Activated CD4-positive, alpha-beta T cell treated with anti-CD3 and anti-CD28 coated beads for 48 hours (primary cell): ENCODE measurements at places on chromosomes 5 and 9.

GRCh38 chr9:90433398-90433941, 209.2 kb downstream of the DIRAS2 start:
- DNase-seq, result no peak

GRCh38 chr9:8651070-8651845, 851.7 kb upstream of the DMAC1 start:
- no peak for DNase-seq

DNA sequence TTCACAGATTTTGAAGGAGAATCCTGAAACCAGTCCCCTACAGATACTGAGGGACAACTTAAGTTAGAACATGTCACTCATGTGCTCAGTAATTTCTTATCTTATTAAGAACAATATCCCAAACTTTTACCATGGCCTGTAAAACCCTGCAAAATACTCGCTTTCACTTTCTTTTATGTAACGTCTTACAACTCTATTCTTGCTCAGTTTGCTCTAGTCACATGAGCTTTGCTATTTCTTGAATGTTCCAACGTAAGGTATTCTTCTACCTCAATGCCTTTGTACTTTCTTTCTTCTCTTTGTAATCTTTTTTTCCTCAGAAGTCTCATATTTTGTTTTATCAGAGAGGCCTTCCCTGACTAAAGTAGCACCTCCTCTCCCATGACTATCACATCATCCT, 14.1 kb downstream of the TMEM38B start:
- DNase-seq, result no peak

- DNase-seq, result no peak
Observed at GRCh38 chr9:107639426-107639825, 149.9 kb upstream of the KLF4 start.

DNA sequence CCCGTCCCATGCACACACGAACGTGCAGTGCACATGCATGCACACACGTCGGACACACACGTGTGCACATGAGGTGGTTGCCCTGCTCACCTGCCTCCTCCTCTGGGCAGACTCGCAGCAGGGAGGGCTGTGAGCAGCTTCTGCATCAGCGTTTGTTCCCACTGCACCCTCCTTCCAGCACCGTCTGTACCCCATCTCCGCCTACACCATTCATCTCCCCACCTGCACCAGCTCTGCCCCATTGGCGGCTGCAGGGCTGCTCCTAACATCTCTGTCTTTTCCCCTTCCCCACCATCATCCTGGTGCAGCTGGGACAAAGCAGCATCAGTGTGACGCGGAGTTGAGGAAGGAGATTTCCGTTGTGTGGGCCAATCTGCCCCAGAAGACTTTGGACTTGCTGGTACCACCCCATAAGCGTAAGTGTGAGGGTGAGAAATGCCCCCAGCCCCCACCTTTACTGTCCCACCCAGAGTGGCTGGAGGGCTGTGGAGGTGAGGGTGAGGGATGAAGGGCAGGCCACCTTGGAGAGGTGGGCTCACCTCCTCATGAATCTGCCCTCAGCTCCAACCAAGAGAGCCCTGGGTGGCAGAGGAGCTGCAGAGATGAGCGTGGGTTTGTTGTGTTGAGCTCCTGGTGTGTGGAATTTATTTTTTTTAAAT, 234.6 kb downstream of the CACNA1B start:
- DNase-seq, result no peak

- DNase-seq, result no peak
Observed at GRCh38 chr5:171627936-171628632, 157.5 kb upstream of the SMIM23 start.
